CD4-positive, CD25-positive, alpha-beta regulatory T cell (primary cell): ENCODE measurements at places on chromosomes 3 and 15. TPM values are rescaled to one million over a fixed set of nuclear protein-coding genes. Genes with fewer than 3 reads are reported as not detected.

The PTPN9 gene
- polyA plus RNA-seq, result 18.3 TPM

The ZCWPW2 gene
- polyA plus RNA-seq, result 1.2 TPM

The LDHAL6B gene
- not detected for polyA plus RNA-seq

The RHOV gene
- 0.09 TPM for polyA plus RNA-seq

The CSTA gene
- polyA plus RNA-seq, result 1.1 TPM

The SLITRK3 gene
- not detected for polyA plus RNA-seq

The IL16 gene
- 256 TPM for polyA plus RNA-seq

The TRPM1 gene
- not detected for polyA plus RNA-seq

The CCDC51 gene
- 13.7 TPM for polyA plus RNA-seq

The FMN1 gene
- not detected for polyA plus RNA-seq

The UROC1 gene
- not detected for polyA plus RNA-seq

The GCSAM gene
- polyA plus RNA-seq, result 12.3 TPM

The NEK10 gene
- polyA plus RNA-seq, result not detected

The CGNL1 gene
- polyA plus RNA-seq, result not detected

The ATP8B4 gene
- not detected for polyA plus RNA-seq

The GPR176 gene
- polyA plus RNA-seq, result not detected

The ENTPD3 gene
- not detected for polyA plus RNA-seq

The TRPC1 gene
- polyA plus RNA-seq, result 0.78 TPM

The SLC15A2 gene
- not detected for polyA plus RNA-seq

The GRM2 gene
- polyA plus RNA-seq, result 0.29 TPM

The FETUB gene
- polyA plus RNA-seq, result not detected

The NFKBIZ gene
- polyA plus RNA-seq, result 28.2 TPM

The A4GNT gene
- not detected for polyA plus RNA-seq

The CYFIP1 gene
- 1.1 TPM for polyA plus RNA-seq

The AMOTL2 gene
- not detected for polyA plus RNA-seq

The P2RY14 gene
- polyA plus RNA-seq, result 0.98 TPM

The ZNF35 gene
- polyA plus RNA-seq, result 1.2 TPM

The CX3CR1 gene
- 1.1 TPM for polyA plus RNA-seq
